ENCODE measurements at places on chromosomes 16 and 17.

DNA sequence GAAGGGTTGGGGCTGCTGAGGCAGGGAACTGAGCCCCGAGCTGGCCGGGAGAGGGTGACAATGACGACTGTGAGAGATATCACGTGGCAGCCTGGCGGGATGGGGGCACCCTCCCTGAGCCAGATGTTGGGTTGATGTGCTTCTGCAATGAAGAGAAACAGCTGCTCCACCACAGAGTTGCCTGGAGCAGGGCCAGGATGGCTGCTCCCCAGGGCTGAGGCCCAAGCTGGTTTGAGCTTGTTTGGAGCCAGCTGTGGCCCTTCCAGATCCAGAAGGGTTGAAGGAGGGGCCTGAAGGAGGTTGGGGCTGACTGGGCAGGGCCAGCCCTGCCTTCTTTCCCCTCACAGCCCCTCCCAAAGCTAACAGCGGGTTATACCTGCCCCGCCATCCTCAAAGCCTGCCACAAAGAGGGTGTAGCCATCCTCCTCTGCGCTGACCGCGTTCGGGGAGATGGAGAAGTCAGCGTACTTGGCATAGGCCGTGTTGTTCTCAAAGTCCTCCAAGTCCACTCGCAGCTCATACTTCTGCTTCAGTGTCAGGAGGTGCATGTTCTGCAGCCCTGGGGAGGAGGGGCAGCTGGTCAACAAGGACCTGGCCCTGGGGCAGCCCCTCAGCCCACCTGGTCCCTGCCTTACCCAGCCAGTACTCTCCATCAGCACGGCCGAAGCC is 2.1 kb downstream of the MFAP4 start:
- DNase-seq, result peak; percentile 20

DNA sequence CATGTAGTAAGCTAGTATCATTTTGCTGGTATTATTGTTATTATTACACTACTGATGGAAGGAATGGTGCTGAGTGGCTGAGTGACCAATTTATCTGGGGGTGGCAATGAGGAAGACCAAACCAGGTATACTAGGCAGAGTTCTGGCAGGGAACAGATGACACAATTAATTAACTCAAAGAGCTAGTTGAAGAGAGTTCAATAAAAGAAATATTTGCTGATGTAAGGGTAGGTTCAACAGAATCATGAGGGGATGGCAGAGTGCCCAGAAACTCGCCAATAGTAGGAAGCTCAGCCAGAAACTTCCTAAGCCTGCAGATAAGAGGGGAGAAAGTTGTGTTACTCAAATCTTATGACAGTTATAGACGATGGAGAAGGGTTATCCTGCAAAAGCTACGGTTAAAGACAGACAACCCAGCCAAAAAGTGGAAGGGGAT is 352.5 kb downstream of the KCNJ2 start:
- DNase-seq, result peak; percentile 27

GRCh38 chr16:80671281-80671849 is 130.6 kb downstream of the DYNLRB2 start:
- peak; percentile 42 for DNase-seq

GRCh38 chr17:58339755-58340404 is 11.3 kb upstream of the TSPOAP1 start:
- no peak for DNase-seq

DNA sequence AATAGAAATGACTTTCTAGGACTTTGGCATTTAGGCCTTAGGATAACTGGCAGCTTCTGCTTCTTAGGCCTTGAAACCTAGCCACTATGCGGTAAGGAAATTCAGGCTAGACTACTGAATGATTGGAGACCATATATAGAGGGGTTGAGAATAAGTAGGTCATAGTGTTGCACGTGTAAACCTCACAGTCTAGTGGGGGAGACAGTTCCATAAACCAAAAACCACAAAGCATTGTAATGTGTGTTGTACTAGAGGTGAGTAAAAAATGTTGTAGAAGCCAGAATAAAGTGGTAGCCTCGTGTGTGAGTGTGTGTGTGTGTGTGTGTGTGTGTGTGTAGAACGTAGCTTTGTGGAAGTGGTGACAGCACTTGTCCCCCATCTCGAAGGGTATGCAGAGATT is 188.5 kb downstream of the MAP2K6 start:
- DNase-seq, result no peak

- peak; percentile 9 for DNase-seq
Measured at GRCh38 chr16:57756424-57757325, 21.1 kb downstream of the KATNB1 start.

GRCh38 chr16:82232806-82233205 is 62.8 kb upstream of the MPHOSPH6 start:
- DNase-seq, result no peak

DNA sequence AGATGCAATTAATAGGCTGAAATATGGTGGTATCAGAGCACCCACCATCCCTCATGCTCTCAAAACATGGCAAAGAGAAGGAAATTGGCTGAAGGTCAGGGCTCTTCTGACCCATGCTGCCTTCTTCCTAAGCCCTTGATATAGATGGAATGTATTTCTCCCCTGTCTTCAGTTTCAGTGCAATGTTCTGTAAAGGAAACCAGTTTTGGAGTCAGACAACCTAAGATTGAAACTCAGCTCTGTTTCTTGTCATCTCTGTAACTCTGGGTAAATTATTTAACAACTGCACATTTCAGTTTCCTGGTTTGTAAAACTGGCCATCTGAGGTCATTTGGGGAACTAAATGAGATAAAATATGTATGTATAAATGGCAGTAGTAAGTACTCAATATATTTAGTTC is 243.9 kb downstream of the CA10 start:
- no peak for DNase-seq

DNA sequence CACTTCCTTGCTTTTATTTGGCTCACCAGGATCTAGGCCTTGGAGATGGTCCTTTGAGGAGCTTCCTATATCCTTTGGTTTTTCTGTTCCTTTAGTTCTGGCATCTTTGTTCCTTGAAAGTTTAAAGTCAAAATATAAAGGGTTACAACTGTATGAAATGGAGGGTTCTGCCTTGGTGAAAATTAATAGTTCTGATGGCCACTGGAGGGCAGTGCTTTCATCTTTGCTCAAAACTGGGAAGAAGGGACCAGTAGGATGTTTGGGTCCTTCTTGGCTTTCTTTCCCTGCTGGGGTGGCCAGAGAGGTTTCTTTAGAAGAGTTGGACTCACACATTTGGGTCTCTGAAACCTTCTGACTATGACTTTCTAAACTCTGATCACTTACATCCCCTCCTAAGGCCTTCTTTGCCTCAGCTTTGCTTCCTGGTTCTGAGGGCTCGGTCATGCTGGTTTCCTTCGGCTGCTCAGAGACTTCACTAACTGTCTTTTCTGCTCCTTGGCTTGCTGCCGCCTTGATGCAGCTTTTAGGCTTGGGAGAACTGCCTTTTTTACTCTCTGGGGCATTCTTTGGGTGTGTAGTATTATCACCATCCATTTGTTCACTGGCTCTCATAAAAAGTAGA is 10.9 kb upstream of the ITGA2B start:
- DNase-seq, result peak; percentile 18

DNA sequence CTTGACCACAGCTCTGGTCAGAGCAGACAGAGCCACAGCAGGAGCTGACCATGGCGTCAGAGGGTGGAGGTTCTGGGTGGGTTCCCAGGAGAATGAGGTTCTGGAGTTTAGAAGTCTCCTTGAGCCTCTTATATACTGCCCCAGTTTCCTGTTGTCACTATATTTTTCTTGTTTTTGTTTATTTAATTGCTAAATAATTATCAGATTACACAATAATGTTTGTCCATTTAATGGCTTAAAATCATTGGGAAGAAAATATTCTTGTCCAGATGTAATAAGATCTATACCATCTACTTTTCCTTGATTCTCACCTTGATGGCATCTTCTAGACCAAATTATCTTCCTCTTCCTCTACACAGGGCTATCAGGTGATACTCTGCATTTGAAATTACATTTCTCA is at the start of gene KRTAP4-3:
Gene KRTAP4-3, minus strand, starts transcription at position 101 of the 400 bp plus-strand sequence. Its CDS starts 49 bp downstream, at position 52.
- DNase-seq, result no peak

- peak; percentile 17 for DNase-seq
Measured at GRCh38 chr16:1712791-1713261, 6.8 kb downstream of the MAPK8IP3 start.
